BJ (cell line): ENCODE measurements at places on chromosomes 2 and 18.

DNA sequence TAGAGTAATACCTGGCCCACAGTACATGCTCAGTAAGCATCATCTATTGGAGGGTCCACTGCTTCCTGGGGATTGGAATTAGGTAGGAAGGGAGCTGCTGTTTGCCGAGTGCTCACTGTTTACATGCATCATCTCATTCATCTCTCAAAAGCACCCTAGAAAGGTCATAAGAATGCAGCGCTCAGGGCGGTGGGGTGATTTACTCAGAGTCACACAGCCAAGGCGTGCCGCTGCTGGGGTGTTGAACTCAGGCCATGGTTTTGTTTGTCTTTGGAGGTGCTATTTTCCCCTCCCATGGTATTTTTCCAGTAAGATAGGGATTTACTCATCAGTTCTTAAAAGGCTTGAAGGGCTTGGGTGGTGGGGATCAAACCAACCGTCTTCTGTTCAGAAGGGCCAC, 227.5 kb downstream of the LDLRAD4 start:
- no peak for DNase-seq

DNA sequence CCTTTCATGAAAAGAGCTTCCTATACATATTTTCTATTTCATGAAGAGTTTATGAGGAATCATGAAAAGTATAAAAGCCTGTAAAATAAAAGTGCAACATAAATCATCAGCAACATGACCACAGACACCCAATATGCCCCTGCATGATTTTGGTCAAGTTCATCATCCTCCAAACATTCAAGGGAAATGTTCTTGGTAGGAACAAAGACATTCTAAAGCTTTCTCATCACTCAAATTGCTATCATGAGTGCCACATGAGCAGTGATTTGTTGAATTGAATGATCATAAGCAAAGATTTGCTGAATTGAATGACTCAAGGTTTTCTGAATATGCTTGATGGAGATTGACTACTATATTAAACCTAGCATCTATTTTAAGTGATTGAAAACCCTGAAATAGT, 172.2 kb downstream of the MBD2 start:
- no peak for DNase-seq

DNA sequence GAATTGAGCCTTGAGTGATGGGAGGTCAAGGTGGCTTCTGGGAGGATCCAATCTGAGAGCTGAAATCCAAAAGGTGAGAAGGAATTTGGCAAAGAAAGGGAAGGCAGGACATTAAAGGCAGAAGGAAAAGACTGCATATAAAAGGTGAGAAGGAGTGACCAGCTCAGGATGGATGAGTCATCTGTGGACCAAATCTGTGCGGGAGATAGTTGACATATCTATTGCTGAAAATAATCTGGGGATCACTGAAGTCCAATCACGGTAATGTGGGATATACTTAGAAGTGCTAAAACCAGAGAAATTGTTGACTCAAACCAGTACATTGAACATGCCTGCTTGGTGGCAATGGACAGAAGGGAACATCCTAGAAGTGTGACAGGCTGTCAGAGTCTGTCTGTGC, 8.0 kb upstream of the PTPN4 start:
- DNase-seq = no peak

GRCh38 chr18:55244546-55244945, 285.3 kb upstream of the CCDC68 start:
- DNase-seq = no peak

- no peak for DNase-seq
These were observed 94.5 kb upstream of the HAAO start for GRCh38 chr2:42886921-42887320.

- no peak for DNase-seq
These were observed 69.7 kb upstream of the NRP2 start for GRCh38 chr2:205612636-205613035.

DNA sequence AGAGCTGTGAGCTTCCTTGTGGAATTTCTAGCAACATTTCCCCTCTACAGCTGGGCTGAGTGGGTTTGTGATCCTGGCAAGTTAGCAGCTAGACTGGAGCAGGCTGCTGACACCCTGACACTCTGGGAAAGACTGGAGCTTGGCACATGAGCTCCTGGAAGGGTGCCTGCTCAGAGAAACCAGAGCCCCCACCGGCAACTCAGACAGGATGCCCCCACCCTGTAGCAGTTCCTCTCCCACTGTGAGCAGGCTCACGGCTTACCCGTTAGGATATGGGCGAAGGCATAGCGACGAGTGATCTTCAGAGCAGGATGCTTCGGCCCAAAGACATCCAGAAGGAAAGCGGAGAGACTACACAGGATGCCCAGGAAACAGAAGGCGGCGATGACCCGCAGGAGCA, 11.2 kb downstream of the TMEM127 start:
- DNase-seq = no peak
